ENCODE measurements at places on chromosomes 6 and 20. TPM values are rescaled to one million over a fixed set of nuclear protein-coding genes. Genes with fewer than 3 reads are reported as not detected.

DNA sequence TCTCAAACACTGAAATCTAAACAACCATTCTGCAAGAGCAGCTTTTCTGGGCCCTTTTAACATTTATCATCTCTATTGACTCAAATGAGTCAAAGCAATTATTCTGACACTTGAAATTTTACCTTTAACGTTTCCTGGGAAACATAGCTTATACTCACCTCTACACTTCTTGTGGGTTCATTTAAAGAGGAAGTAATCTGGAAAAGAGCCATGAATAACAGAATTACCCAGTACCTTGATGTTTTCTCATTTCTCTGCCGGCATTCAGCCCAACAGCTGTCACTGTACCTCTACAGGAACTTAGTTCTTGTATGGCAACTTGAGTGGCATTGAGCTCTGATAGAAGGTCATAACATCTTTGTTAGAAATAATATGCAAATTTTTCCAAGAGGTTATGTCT, 272.2 kb downstream of the KCNQ5 start:
- DNase-seq: no peak

DNA sequence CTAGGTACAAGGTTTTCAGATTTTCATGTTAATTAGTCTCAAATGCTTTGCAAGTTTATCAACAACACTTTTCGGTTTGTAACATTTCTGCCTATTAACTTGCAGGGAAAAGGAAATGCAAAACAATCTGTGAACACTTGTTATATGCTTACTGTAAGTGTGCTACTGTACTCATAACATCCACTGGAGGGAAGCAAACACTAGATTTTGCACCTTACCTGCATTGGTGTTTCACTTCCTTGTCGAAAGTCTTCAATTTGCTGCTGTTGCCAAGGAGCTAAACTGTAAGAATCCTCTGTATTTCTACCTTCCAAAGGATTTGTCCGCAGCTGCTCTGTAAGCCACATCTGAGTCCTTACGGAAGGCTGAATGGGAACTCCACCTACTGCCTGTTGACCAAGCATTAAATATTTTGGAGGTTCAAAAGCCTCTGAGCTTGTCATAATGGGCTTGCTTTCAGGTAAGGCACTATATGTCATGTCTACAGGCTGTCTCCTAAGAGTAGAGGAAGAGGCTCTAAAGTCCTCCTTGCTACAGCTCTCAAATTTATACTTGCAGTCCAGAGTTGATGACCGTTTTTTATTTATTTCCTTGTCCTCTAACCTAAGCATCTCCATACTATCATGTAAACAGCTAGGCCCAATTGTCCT, 17.3 kb downstream of the PLN start:
- no peak for DNase-seq

DNA sequence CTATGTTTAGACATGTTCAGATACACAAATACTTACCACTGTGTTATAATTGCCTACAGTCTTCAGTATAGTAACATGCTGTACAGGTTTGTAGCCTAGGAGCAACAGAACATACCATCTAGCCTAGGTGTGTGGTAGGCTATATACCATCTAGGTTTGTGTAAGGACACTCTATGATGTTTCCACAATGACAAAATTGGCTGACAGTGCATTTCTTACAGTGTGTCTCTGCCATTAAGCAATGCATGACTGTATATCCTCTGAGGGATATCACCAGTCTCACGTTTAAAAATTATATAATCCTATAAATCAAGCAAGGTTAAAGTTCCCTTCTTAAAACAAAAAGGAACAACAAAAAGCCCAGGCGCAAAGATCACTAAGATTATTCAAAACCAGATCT, 352.2 kb downstream of the BTBD9 start:
- no peak for DNase-seq

DNA sequence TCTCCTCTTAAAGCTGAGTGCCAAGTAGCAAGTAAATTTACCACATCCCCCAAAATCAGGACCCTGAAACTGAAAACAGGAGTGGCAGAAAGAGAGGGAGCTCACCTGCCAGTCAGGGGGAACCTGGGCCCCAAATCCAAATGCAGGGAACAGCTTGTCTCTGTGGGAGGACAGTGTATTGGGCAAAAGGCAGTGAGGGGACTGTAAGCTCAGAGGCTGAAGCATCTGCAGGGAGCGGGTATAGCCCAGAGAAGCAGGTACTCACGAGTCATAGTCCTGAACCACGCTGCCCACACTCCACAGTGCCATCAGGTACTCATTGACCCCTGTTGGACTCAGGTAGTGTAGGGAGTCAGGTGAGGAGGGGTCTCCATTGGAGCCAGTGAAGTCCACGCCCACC, 15.0 kb downstream of the SPAG4 start:
- no peak for DNase-seq

GRCh38 chr20:34977365-34978091, 21.9 kb downstream of the MYH7B start:
- no peak for DNase-seq

DNA sequence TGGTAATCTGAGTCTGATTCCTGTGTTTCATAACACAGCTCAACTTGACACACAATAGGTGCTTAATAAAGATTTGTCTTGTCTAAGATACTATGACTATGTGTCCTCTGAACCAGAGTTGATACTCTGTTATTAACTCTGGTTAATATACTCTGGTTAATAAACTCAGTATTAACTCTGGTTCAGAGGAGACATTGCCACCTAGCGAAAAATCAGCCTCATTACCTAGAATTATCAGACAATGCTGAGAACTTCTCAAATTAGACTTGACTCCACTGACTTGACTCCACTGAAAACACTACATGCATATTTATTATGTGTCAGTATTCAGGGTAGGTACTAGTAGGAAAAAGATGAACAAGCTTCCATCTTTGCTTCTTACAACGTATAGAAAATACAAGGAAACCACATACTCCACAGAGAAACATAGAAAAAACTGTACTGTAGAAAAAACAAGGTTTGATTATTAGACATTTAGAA, 73.9 kb downstream of the AHI1 start:
- DNase-seq: peak; percentile 4

- DNase-seq: no peak
These were observed 29.9 kb downstream of the KIF13A start for GRCh38 chr6:17957498-17957897.

DNA sequence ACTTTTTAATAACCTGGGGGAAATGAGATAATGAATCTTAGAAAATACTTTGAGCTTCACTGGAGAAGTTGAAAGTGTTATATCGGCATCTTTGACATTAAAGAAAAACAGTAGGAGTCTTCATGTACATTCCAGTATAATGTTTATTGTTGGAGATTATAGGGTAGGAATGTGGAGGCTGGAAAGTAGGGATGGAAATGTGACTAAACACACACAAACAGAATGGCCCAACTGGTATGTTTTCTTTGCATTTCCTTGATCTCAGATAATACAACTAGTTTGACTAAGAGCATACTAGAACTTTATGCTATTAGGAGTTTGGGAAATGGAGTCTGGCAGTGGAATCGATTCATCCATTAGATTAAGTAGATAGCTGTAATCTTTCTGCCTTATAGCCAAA, 10.1 kb upstream of the BAG2 start:
- DNase-seq: no peak

GRCh38 chr6:142944124-142945048, 590 bp downstream of the HIVEP2 start:
- DNase-seq: peak; percentile 36

DNA sequence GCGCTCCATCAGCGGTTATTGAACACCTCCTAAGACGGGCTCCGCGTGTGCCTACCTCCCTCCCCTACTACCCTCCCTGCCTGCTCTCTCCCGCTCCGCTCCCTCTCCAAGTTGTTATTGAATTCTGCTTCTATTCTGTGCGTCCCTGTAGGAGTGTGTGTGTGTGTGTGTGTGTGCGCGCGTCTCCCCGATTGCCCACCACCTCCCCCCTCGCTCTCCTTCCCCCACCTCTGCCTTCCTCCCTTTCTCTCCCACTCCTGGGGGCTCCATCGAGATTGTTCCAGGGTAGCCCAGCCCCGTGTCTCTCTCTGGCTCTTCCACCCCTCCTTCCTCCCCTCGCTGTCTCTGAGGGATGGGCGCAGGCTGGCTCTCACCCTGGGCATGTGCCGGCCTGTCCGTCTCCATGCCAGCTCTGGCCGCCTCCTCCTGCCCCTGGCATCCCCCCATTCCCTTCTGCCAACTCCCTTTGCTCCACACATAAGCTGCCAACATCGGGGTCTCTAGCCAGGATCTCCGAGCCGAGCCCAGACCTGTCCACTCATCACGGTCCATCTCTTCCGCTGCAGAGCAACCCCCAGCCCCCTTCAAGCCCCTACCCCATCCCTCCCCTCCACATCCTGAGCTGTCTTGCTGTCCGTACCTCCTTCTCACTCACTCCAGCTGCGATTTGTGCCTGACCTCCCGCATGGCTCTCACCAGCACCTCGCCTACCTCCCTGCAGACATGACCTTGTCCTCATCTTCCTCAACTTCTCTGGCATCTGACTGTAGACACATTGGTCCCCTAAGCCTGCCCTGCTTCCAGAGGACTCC, 68.5 kb downstream of the SRC start:
- DNase-seq: no peak

GRCh38 chr6:53287336-53288225, 61.2 kb downstream of the ELOVL5 start:
- DNase-seq: no peak

DNA sequence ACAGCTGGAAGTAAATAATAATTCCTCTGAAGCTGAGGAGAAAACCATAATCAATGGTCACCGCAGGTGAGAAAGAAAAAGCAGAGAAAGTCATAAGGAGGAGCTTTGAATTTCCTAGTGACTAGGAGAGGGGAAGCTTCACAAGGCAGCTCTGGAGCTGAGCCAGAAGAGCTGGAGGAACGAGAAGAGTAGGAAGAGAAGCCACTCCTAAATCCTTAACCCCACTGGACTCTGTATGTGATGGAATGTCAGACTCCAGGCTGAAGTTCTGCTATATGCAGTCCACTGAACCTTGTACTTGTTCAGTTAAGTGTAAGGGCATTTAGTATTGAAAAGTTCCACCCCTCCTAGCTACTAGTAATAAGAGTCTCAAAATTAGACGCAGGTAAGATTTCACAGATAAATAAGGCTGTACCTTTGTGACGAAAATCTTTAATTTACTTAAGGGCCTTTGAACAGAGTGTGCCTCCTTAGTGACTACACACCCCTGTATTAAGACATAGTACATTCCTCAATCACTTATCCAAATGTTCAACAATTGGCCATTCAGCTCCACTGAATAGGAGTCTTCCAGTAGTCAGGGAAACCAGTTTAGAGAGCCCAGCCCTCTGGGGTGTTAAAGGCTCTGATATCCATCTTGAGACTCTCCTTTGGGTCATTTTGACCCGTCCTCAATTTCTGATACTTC, 71.4 kb upstream of the UFL1 start:
- no peak for DNase-seq

DNA sequence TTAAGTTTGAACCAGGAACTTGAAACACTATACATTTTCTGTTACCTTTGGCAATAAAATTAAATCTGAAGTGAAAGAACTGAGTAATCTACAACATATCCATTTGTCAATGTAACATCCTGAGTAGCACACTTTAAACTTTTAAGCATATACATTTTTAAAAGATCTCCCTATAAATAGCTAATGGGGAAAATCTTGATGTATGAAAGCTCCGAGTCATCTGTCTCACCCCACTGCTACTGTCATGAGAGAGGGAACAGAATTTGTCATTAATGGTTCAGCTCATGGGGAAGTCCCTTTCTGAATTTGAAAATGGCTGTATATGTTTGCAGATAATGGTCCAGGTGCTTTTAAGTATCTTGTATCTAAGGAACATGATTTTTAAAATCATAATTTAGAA, 55.2 kb upstream of the NOX3 start:
- DNase-seq: no peak

- DNase-seq: no peak
These were observed 874.2 kb downstream of the TFAP2A start for GRCh38 chr6:9540534-9541126.

DNA sequence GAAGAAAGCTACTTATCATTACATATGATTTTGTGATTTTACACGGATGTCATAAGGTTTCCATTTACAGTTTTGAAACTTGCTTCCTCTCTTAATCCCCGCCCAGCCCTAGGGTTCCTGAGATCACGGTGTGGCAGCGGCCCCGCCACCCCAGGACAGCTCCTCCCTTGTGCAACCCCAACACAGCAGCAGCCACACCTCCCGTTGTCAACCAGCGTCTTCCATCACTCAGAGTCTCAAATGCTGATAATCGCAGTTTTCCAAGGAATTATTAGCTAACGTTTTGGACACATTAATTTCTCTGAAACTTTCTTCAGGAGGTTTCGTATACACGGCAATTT, 204.8 kb downstream of the THBS2 start:
- no peak for DNase-seq

DNA sequence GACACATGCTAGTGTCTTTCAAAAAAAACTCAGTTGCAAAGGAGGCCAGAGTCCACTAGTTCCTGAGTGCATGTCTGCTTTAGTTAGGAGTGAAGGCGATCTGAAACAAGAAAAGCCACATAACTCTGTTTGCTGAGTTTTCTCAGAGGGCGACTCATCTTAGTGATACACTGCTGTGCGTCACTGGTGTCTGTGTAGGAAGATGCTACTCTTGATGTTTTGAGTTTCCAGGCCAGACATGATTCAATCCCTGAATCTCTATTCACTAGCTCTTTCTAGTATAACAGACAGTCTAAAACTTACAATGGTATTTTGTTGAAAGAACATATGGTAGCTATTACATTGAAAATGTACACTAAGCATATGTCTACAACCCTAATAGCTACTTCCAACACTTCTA, 60.9 kb downstream of the GFRAL start:
- DNase-seq: no peak

GRCh38 chr6:23441808-23442461, 684.1 kb upstream of the NRSN1 start:
- DNase-seq: no peak

DNA sequence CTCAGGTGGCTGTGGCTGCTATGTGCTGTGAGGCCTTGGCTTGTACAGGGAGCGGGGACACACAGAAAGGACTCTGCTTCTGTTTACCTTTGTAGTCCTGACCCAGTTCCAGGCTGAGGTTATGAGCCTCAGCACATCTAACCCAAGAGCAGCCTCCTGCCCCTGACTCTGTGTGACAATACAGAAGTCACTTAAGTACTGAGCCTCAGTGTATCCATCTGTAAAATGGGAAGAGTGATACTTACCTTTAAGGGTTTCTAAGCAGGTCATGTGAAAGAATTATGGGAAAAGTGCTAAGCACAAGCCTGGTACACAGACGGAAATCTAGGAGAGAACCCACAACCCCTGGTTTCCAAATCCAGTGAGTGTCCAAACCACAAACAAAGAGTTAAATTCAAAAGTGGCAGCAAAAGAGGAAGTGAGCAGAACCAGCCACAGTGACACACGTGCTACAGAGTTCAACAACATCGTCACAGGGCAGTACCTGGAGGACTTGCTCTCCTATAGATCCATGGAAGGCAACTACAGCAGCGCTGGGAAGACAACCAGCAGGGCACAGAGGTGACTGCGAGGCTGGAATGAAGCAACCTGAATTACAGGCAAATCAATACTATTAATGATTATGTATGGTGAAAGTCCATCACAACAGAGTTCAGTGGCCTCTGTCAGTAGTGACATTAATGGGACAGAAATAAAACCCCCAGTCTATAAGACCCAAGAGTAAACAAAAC, 12.5 kb downstream of the TRIM26 start:
- no peak for DNase-seq

Gene ADGB
- polyA plus RNA-seq: not detected

Gene RBPJL
- not detected for polyA plus RNA-seq

Gene ZNF391
- polyA plus RNA-seq: 0.50 TPM

Gene HTR1E
- polyA plus RNA-seq: not detected

Gene TGM3
- polyA plus RNA-seq: not detected

Gene NKAIN2
- not detected for polyA plus RNA-seq

Measured in BJ (cell line).